BJ (cell line): ENCODE measurements at places on chromosomes 4 and X.

GRCh38 chr4:140090215-140090731 lies 63.7 kb downstream of the MAML3 start:
- no peak for DNase-seq

- no peak for DNase-seq
Measured at GRCh38 chr4:78706302-78706701, 69.8 kb upstream of the BMP2K start.

- DNase-seq, result no peak
Measured at GRCh38 chrX:15739886-15740285, 1.8 kb downstream of the CA5B start.

DNA sequence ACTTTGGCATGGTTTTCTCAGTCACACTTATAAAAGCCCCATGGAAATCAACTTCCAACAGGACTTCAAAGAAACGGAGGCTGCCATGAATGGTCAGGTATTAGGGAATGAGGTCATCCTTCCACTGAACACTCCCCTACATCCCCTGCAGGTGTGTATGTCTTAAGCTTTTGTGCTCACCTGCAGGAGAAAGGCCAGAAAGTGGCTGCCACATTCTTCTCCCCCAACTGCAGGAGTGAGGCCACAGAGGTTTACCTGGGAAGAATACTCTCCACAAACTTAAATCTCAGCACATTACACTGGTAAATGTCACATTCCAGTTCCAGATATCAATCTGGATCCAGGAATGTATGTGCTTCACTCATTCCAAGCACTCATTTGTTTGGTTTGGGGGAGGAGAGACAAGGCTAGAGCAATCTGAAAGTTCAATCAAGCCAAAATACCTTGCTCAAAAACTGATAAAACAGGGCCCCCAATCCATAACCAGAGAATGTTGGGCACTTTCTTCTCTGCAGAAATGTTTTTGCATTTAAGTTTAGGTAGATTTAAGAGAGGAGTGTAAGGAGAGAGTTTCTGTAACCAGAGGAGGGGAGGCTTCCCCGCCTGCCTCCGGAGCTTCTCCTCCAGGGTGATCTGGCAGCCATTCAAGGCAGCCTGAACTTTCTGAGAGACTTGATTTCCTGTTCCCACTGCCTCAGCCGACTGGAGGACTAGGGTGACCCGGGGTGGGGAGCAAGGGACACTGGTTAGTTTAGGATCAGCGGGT lies 15.4 kb downstream of the FAM9C start:
- no peak for DNase-seq

DNA sequence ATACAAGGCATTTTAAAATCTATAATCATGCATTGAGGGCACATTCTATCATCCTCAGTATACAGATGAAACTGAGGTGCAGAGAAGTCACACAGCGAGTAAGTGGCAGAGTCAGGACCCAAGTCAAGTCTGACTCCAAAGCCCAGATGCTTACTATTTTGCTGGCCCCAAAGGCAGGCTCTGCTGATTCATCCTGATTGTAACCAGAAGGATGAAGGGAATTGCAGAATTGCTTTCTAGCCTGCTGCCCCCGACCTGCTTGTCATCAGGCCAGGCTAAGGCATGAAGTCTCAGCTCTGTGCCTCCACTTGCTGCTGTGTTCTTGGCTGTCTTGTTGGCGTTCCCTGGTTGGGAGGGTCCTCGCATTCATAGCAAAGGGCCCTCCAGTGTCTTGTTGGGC lies 62.7 kb downstream of the SLC9A6 start:
- no peak for DNase-seq

- DNase-seq, result peak; percentile 12
Measured at GRCh38 chr4:137644201-137644600, 111.9 kb upstream of the PCDH18 start.

DNA sequence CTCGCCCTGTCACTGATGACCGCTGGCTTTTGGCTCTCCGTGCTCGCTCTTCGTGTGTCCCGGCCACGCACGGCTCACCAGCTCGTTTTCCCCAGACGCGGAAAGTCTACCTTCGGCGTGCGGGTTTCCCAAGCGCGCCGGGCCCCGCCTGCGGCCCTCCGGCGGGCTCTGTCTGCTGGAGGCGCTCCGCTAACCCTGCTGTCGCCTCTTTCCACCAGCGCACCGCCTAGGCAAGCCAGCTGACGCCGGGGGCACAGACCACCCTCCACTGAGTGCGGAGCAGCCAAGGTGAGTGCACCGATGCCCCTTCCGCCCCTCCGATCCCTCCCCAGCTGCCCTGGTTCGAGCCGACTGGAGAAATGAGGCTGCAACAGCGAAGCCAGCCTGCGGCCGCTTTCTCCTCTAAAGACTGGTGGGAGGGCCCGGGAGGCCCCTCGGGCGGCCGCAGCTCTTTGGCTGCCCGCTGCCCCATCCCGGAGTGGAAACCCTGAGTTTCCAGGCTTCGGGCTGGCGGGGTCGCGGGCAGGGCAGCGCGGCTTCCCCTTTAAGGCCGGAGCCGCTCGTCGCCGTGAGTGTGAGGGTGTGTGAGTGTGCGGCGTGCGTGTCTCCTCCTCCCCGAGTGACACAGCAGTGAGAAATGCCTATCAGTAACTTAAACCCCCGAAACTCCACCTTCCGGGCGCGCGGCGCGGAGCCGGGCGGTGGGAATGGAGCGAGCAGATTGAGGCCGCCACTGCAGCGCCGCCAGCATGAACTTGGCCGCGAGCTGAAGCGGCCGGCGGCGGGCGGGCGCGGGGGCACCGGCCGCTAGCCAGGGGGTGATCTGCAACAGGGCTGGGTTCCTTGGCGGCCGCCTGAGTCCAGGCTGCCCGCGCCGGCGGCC lies at the start of gene MAMLD1:
Gene MAMLD1, plus strand, starts transcription at position 719 of the 883 bp plus-strand sequence. CDS start 82,200 bp downstream, outside the sequence.
- DNase-seq, result no peak

- DNase-seq, result no peak
Measured at GRCh38 chr4:81604683-81605218, 133.0 kb upstream of the RASGEF1B start.

GRCh38 chr4:181006499-181007260 lies 1236.5 kb upstream of the TENM3 start:
- no peak for DNase-seq

GRCh38 chr4:183374950-183375555 lies 52.8 kb upstream of the CLDN24 start:
- DNase-seq, result no peak

GRCh38 chr4:161813889-161814288 lies 349.9 kb downstream of the FSTL5 start:
- no peak for DNase-seq

DNA sequence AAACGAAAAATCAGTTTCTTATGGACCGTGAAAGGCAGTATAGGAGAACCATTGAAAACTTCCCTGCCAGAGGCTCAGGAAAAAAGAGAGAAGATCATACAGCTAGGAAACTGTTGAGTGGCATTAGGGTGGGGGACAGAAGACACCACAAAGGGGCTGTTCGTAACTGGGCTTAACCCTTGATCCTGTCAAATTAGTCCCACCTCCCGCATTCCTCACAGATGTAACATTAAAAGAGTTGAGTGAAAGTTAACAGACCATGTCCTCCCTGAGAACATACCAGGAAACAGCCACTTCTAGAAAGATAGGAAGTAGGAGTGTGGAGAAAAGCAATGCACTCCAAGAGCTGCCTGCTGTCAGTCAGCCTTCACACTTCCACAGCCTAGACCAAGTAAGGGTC lies 8.7 kb downstream of the SHROOM4 start:
- DNase-seq, result no peak

DNA sequence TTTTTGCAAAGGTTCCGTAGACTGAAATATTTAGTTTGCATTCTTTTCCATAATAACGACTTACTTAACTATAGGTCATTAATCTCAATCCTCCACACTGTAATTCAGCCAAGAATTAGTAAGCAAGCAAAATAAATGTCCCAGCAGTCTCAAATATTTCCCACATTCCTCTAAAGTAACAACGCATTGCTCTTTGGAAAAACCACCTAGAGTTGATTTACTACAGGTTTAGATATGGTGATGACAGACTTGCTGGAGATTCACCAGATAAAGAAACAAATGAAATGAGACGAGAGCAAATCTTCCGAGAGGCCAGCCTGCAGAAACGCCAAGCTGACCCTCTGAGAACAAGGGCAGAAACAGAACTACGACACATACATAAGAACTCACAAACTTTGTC lies 28.9 kb downstream of the TENM3 start:
- DNase-seq, result no peak

GRCh38 chr4:6509587-6509986 lies 37.2 kb upstream of the PPP2R2C start:
- DNase-seq, result no peak

DNA sequence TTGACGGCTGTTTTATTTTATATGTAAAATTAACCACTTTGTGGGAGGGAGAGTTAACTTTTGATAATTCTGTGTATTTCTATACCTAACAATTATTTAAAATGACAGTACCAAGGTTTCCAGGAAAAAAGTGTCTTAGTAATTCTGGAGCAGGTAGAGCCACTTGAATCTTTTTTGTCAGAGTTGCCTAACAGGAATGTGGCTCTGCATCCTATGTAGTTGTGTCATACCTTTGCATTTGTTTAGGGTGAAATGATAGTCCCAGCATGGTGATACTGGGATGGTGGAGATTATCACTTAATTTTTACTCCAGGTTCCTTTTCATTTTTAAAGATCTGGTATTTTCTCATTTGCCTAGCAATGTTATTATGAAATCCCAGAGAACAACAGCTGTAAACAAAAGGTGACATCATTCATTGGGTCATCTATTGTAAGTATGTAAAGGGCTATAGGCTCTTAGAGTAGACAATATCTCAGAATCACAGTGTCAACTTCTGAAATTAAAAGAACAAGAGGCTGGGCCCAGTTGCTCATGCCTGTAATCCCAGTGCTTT lies 9.6 kb downstream of the SGMS2 start:
- no peak for DNase-seq

GRCh38 chrX:134658760-134659023 lies 421 bp upstream of the PLAC1 start:
- DNase-seq, result no peak

DNA sequence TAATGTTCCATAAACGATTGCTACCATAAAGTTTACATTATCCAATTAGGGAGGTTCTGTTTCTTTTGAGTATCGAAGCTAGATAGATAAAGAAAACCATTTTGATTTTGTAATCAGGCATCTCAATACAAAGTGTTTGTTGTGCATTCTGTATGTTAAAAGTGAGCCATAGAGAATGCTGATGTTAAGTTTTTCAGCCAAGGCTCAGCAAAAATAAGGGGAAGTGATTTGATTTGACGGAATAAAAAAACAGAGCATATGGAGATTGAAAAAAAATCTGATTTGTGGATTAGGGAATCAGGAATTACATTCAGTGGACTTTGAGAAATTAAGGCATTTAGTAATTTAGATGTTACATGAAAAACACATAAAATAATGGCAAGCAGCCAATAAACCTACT lies 314.8 kb downstream of the PPP3CA start:
- DNase-seq, result no peak

- DNase-seq, result no peak
Measured at GRCh38 chrX:57286507-57287251, at the start of gene FAAH2. TSS of gene FAAH2 (plus strand) at chrX:57286706. CDS start at chrX:57286826, 120 bp downstream.

- DNase-seq, result no peak
Measured at GRCh38 chr4:2852481-2852921, 8.9 kb downstream of the ADD1 start.

DNA sequence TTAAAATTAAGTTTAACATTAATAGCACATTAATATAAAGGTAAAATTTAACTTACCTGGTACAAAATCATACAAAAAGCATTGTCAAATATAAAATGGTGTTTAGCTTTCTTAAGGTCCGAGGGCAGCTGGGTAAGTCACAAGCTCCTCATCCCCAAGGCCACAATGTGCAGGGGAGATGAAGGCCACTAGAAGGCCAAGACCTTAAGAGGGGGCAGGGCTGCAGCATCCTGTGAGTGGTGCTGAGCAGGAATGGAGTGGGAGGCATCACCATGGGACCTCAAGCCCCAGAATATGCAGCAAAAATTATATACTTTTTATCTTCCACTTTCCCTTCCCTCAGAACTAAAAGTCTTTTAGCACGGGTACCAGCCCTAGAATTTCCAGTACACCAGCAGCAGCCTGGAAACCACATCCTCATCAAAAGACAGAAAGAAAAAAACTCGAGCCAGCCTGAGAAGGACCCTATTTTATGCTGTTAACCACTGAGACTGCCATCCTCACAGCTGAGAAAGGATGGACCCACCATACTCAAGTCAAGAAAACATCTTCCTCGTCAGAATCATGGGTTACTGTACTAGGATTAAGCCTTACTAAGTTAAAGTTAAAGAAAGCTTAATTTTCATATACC lies 13.0 kb upstream of the RHOXF2 start:
- DNase-seq, result no peak

- DNase-seq, result no peak
Measured at GRCh38 chr4:67785528-67785927, 31.3 kb upstream of the GNRHR start.

GRCh38 chr4:51890760-51891159 lies 47.8 kb downstream of the DCUN1D4 start:
- no peak for DNase-seq

GRCh38 chrX:134173541-134174272 lies 63.3 kb upstream of the CCDC160 start:
- no peak for DNase-seq

DNA sequence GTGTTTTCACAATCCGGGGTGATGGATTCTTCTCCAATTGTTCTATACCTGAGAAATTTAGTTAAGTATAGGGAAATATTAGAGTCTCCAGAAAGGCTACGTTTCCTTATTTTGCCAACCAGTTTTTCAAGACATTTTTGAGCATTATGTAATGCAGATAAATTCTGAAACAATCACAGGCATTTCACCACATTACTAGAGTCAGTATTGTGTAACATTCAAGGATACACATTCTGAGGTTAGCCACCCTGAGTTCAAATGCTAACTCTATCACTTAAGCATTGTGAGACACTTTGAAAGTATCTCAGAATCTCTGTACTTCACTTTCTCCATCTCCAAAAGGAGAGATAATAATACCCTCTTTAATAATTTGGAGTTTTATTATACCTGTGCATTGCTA lies 10.6 kb downstream of the SULT1B1 start:
- DNase-seq, result no peak

DNA sequence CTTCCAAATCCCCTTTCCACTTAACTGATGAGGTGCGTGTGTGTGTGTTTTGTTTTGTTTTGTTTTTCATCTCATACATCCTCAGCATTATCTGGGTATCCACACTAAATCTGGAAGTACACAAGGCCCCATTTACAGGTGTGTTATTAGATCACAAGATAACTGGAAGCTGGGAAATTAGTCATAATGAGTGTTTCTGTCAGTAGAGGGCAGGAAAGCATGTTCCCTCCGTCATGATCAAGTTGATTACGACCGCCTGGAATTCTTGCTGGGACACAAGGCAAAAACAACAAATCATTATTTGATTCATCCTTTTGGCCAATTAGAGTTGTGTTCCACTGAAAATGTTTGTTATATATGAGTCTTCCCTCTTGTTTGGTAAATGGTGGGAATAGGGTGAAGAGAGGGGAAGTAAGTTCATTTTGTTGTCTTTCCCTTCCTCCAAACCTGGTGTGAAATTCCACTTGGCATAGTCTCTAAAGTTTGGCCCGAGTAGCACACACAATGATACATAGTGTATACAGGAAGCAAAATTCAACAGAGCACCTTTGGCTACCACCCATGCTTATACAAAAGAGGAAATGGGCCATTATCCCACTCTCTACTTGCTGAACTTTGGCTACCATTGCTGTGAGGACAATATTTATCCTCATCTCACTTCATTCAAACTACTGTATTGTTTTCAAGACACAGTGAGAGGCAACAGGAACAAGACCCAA lies 33.3 kb upstream of the TLL1 start:
- no peak for DNase-seq

- DNase-seq, result peak; percentile 69
Measured at GRCh38 chr4:3657902-3658529, 108.2 kb upstream of the ADRA2C start.

GRCh38 chrX:131630534-131630933 lies 86.7 kb downstream of the OR13H1 start:
- no peak for DNase-seq
